ENCODE measurements at places on chromosomes 6 and 20.

DNA sequence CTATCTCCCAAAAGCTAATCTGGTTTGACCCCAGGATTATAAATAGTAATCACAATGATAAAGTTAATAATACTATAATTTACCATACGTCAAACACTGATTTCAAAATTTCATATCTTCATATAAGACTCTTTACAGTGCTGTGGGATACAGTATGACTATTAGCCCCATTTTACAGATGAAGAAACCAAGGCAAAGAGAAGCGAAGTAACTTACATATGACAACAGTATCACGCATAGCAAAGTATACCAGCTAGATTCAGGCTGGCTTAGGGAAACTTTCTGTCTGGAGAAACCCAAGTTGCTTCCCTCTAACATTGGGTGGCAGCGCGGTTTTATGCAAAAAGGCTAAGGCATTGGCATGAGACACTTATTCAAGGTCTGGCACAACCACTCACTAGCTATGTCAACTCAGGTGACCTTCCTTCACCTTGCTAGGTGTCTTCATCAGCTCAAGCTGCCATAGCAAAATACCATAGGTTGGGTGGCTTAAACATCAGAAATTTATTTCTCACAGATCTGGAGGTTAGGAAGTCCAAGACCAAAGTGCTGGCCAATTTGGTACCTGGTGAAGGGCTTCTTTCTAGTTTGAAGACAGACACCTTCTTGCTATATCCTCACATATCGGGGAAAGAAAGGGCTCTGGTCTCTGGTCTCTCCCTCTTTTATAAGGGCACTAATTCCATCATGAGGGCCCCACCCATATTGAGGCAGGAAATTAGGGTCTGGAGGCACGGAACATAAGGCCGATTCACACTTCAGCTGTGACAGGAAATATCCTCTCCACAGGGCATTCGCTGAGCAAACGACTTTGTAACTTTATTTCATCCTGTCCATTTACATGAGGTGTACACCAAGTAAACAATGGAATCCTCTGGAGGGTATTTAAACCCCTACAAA, 22.4 kb upstream of the UTRN start:
- peak; percentile 23 for DNase-seq

- no peak for DNase-seq
Measured at GRCh38 chr6:36853325-36853724, 14.1 kb upstream of the CPNE5 start.

DNA sequence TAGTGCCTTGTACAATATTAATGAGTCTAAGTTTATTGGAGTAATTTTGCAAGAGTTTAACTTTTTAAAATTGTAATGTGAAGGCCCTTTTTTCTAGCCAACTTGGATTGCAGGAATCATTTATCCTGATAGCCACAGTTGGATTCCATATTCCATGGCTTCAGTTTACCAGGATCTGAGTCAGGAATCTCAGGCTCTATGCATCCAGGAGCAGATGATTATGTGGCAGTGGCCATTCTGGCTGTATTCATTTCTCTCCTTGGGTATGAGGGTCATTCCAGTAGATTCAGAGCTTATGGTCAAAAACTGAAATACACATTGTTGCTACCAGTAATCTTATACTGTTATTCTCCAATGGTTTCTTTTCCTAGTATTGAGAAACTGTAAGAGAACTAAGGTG, 2.9 kb downstream of the AIG1 start:
- no peak for DNase-seq

DNA sequence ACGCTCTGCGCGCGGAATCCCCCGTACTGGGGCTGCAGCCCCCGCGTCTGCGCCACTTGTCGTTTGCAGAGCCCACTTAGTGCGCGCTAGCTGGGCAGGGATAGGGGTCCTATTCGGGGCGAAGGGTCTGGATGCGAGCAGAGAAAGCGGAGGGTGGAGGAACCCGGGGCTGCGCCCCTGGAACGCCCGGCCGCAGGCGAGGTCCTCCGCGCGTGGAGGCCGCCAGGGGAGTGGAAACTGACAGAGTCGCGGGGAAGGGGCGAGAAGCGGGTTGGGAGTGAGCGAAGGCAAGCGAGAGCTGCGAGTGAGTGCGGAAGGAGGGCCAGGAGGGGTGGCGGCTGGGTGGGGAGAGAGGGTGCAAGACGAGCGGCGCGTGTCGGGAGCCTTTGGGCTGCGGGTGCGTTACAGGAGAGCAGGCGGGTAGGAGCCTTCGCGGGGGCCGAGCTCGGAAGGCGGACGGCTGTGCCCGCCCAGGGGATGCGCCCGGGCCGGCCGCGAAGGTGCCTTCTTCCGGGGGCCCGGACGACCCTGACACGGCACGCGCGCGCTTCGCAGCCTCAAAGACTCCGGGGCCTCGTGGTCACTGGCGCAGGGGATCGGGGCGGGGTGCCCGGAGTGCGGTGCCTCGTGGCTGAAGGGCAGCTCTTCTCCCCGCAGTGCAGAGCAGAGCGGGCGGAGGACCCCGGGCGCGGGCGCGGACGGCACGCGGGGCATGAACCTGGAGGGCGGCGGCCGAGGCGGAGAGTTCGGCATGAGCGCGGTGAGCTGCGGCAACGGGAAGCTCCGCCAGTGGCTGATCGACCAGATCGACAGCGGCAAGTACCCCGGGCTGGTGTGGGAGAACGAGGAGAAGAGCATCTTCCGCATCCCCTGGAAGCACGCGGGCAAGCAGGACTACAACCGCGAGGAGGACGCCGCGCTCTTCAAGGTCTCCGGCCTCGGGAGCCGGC, 1.2 kb downstream of the IRF4 start:
- DNase-seq: peak; percentile 54

GRCh38 chr6:29483735-29484134, 4.0 kb downstream of the MAS1L start:
- no peak for DNase-seq

GRCh38 chr6:97053643-97054411, 129.3 kb downstream of the KLHL32 start:
- DNase-seq: no peak

DNA sequence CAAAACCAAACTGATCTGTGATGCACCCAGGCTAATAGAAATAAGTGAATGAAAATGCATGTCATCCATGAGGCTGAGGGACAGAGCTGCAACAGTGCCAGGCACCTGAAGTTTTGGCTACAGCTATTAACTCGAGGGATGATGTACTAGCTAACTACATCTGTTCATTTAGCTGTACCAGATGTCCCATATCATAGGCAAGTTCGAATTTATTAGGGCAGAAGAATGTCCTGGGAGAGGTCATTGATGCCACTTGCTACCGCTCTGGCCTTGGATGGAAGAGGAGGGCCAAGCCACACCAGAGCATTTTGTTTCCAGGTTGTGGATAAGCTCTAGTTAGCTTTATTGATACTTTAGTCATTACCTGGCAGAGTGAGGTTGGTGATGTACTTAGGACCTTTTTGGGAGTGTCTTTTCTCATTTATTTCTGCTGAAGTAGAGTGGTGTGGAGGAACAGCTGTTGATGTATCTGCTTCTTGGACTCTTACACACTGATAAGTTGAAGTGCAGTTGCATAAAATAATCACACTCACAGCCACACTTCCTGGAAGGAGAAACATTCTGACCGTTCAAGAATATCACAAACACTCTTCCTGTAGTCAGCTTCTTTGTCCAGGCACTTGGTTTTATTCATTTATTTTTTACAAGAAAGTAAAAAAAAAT, 8.2 kb downstream of the ZFAND3 start:
- no peak for DNase-seq

GRCh38 chr6:106145144-106145543, 59.0 kb downstream of the PRDM1 start:
- DNase-seq: no peak
